ENCODE measurements at places on chromosomes 5 and 9. TPM values are rescaled to one million over a fixed set of nuclear protein-coding genes. Genes with fewer than 3 reads are reported as not detected.

GRCh38 chr9:71245651-71246050, 124.2 kb upstream of the TRPM3 start:
- no peak overlapping the region for H3K27ac ChIP-seq
- H3K36me3 ChIP-seq: no peaks in the 10 kb centered on the region
- H3K4me1 ChIP-seq: peaks cover 2% of the 10 kb centered on the region
- no peak overlapping the region for H3K4me3 ChIP-seq
- peaks cover 11% of the 10 kb centered on the region for H3K27me3 ChIP-seq

GRCh38 chr9:34408173-34408572, 31.5 kb upstream of the MYORG start:
- no peaks in the 10 kb centered on the region for H3K27me3 ChIP-seq
- peaks cover 5% of the 10 kb centered on the region for H3K36me3 ChIP-seq
- no peak for DNase-seq
- no peaks in the 10 kb centered on the region for H3K4me1 ChIP-seq
- no peak overlapping the region for H3K27ac ChIP-seq
- no peak overlapping the region for H3K4me3 ChIP-seq

- H3K27me3 ChIP-seq: peaks cover 3% of the 10 kb centered on the region
- H3K27ac ChIP-seq: no peak overlapping the region
- H3K4me3 ChIP-seq: no peak overlapping the region
- H3K4me1 ChIP-seq: no peaks in the 10 kb centered on the region
Observed at GRCh38 chr5:174235221-174236011, 189.9 kb downstream of the NSG2 start.

DNA sequence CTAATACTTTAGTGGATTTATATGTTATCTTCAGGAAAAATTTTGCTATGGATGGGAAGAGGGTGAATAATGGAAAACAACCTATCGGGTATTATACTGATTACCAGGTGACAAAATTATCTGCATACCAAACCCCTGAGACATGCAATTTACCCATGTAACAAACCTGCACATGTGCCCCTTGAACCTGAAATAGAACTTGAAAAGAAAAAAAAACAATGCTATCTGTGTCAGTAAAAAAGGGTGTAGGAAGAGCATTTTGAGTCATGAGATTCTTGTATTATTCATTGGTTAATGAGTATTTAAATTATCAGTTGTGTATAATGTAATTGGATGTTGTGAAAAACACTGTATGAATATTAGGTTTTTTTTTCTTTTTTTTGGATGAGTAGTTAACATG, 75.4 kb downstream of the PRR16 start:
- H3K4me1 ChIP-seq: peaks cover 43% of the 10 kb centered on the region
- no peaks in the 10 kb centered on the region for H3K36me3 ChIP-seq
- no peak overlapping the region for H3K4me3 ChIP-seq
- H3K27ac ChIP-seq: peak overlapping the region; percentile 62
- DNase-seq: no peak
- no peaks in the 10 kb centered on the region for H3K27me3 ChIP-seq

DNA sequence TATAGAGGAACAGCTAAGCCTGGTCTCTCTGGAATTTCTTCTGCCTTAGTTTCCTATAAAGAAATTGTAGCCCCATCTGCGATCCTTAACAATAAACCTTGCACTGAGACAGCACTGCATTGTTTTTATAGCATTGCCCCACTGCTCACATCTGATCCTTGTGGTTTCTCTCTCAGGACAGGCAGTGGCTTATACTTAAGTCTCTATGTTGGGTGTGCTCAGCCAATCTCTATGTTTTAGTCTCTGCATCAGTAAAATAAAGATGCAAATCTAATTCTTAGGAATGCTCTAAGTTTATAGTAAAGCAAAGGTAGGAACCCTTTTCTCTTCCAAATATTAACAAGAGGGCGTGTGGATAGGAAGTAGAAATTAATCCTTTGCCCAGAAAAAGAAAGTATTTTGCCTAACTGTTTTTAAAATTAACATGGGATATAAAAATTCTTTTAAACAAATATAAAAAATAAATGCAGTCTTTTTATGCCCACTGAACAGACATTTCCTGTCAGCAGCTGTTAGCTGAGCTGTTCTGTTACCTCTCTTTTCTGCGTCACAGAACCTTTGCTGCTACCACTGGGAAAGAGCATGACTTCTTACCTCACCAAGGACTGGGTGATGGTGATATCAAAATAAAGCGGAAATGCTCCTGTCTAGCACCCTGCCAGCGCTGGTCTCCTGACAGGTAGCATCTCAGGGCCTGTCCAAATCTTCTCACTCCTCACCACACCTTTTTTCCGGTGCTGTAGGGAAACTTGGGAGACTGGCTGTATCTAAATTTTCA, 29.5 kb downstream of the MRPS27 start:
- peaks cover 44% of the 10 kb centered on the region for H3K4me1 ChIP-seq
- no peak overlapping the region for H3K4me3 ChIP-seq
- H3K27me3 ChIP-seq: no peaks in the 10 kb centered on the region
- DNase-seq: no peak
- peak overlapping the region; percentile 81 for H3K27ac ChIP-seq

- H3K4me1 ChIP-seq: no peaks in the 10 kb centered on the region
- H3K36me3 ChIP-seq: no peaks in the 10 kb centered on the region
- peaks cover 29% of the 10 kb centered on the region for H3K27me3 ChIP-seq
- H3K27ac ChIP-seq: no peak overlapping the region
- no peak overlapping the region for H3K4me3 ChIP-seq
- DNase-seq: no peak
Observed at GRCh38 chr5:180684623-180685161, 35.3 kb upstream of the FLT4 start.

GRCh38 chr9:76619640-76620039, 144.6 kb upstream of the PCA3 start:
- peaks cover 2% of the 10 kb centered on the region for H3K27me3 ChIP-seq
- peaks cover 22% of the 10 kb centered on the region for H3K4me1 ChIP-seq
- H3K4me3 ChIP-seq: no peak overlapping the region
- no peak for DNase-seq
- H3K27ac ChIP-seq: peak overlapping the region; percentile 11

DNA sequence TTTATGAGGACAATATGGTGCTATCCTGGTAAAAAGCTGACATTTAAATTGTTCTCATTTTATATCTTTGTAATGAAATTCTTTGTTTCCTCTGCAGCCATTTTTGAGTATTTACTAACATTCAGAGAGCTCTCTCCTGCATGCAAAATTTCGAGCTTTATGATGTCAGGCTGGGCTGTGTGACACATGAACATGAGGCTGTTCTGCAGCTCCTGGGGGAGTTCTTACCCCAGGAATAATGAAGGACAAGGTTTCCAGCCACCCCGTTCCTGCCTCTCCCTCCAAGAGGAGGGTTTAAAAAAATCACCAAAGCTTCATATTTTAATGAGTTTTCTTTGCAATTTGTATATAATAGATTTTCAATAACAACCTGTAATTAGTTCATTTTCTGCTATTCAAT, 252.4 kb downstream of the HSPA4 start:
- no peak overlapping the region for H3K4me3 ChIP-seq
- H3K27ac ChIP-seq: no peak overlapping the region
- H3K4me1 ChIP-seq: no peaks in the 10 kb centered on the region
- DNase-seq: no peak
- no peaks in the 10 kb centered on the region for H3K36me3 ChIP-seq

- no peak for DNase-seq
- no peaks in the 10 kb centered on the region for H3K36me3 ChIP-seq
- no peaks in the 10 kb centered on the region for H3K4me1 ChIP-seq
- H3K27me3 ChIP-seq: peaks cover 9% of the 10 kb centered on the region
- no peak overlapping the region for H3K4me3 ChIP-seq
Observed at GRCh38 chr5:86143837-86144236, 473.9 kb upstream of the COX7C start.

GRCh38 chr9:84241817-84242373, 98.7 kb downstream of the SLC28A3 start:
- H3K4me3 ChIP-seq: no peak overlapping the region
- H3K4me1 ChIP-seq: no peaks in the 10 kb centered on the region
- no peak overlapping the region for H3K27ac ChIP-seq
- no peak for DNase-seq
- H3K36me3 ChIP-seq: no peaks in the 10 kb centered on the region

DNA sequence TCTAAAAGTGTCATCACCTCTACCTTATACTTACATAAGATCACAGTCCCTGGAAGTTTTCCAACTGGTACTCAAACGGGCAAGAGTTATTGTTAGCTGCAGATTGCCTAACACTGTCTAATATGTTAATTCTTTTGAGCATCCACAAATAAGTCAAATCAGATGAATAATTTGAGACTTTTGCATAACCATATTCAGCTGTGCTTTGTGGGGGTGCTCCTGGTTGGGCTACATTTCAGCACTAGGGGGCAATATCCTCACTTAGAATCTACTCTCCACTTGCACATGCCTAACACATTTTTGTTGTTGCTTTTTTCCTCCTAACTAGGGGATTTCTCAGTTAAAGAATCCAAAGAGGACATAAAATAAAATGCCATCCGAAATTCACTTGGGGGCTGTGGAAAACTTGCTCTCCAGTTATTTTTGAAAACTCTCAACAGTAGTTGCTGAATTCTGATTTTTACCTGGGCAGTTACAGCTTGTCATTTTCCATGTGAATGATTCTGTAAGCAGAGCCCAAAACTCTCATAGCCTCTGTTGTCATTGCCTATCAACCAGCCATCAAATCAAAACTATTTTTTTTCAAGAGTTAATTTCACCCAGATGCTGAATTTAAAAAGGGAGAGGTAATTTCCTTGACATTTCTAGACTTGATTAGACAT, 71.5 kb downstream of the TRIM36 start:
- H3K36me3 ChIP-seq: no peaks in the 10 kb centered on the region
- H3K27me3 ChIP-seq: peaks cover 32% of the 10 kb centered on the region

DNA sequence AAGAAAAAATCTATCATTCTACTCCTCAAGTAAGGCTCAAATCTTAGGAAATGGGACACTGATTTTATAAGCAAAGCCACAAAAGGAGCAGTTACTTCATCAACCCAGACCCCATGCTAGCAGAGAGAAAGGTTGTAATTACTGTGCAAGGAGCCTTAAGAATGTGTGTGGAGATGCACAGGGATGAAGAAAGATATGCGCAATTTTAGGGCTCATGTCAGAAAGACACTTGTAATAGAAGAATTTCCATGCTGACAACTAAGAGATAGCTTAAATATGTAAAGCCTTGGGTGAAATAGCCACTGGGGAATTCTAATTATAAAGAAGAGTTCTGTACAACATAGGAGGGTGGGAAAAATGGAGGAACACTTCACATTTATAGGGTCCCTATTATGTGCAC, 141.8 kb downstream of the CRB2 start:
- no peak overlapping the region for H3K4me3 ChIP-seq
- H3K27me3 ChIP-seq: no peaks in the 10 kb centered on the region
- H3K4me1 ChIP-seq: no peaks in the 10 kb centered on the region
- H3K27ac ChIP-seq: no peak overlapping the region

GRCh38 chr5:157306692-157307471, 41.0 kb downstream of the CYFIP2 start:
- no peaks in the 10 kb centered on the region for H3K36me3 ChIP-seq
- no peaks in the 10 kb centered on the region for H3K27me3 ChIP-seq
- peaks cover 5% of the 10 kb centered on the region for H3K4me1 ChIP-seq
- no peak for DNase-seq

DNA sequence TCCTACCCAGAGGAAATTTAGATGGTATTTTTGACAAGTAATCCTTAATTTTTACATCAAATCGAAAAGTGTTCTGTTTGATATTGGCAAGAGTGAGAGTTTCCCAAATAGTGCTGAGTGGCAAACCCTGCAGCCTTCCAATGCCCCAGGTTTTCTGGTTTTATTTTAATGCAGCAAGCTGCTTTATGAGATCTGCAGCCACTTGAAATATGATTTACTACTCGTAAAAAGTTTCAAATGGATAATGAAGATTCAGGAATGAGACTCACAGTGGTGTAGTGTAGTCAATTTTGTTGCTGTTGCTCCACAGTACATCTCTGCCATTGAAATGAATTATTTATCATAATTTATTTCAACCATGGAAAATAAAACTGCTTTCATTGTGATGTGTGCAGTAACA, 23.6 kb upstream of the TLX3 start:
- DNase-seq: no peak
- no peak overlapping the region for H3K4me3 ChIP-seq
- no peak overlapping the region for H3K27ac ChIP-seq
- H3K4me1 ChIP-seq: no peaks in the 10 kb centered on the region
- H3K27me3 ChIP-seq: no peaks in the 10 kb centered on the region
- H3K36me3 ChIP-seq: peaks cover 4% of the 10 kb centered on the region

- H3K27ac ChIP-seq: no peak overlapping the region
- peaks cover 43% of the 10 kb centered on the region for H3K36me3 ChIP-seq
- DNase-seq: no peak
- H3K27me3 ChIP-seq: no peaks in the 10 kb centered on the region
- no peak overlapping the region for H3K4me3 ChIP-seq
Observed at GRCh38 chr9:87569008-87569509, 71.4 kb downstream of the DAPK1 start.

- no peak overlapping the region for H3K4me3 ChIP-seq
- H3K27ac ChIP-seq: no peak overlapping the region
- H3K4me1 ChIP-seq: peaks cover 33% of the 10 kb centered on the region
- DNase-seq: no peak
Observed at GRCh38 chr5:37841203-37841602, 1.4 kb upstream of the GDNF start.

- no peak overlapping the region for H3K27ac ChIP-seq
- DNase-seq: peak; percentile 77
- H3K4me1 ChIP-seq: no peaks in the 10 kb centered on the region
- H3K4me3 ChIP-seq: no peak overlapping the region
Observed at GRCh38 chr9:93302586-93303257, 118.8 kb downstream of the WNK2 start.

DNA sequence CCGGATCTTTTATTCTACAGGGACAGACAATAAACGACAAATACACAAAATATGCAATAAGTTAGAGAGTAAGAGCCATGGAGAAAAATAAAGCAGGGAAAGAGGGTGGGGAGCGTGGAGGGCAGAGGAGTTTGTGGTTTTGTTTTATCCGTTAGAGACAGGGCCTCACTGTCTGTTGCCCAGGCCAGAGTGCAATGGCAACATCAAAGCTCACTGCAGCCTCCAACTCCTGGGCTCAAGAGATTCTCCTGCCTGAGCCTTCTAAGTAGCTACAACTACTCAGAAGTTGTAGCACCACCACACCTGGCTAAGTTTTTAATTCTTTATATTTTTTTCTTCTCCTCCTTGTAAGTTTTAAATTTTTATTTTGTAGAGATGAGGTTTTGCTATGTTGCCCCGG, 54.5 kb upstream of the CTNNA1 start:
- no peaks in the 10 kb centered on the region for H3K36me3 ChIP-seq
- no peak for DNase-seq
- H3K27me3 ChIP-seq: peaks cover 4% of the 10 kb centered on the region
- H3K4me3 ChIP-seq: no peak overlapping the region
- peaks cover 35% of the 10 kb centered on the region for H3K4me1 ChIP-seq

- H3K27ac ChIP-seq: peak overlapping the region; percentile 83
- no peaks in the 10 kb centered on the region for H3K36me3 ChIP-seq
- no peaks in the 10 kb centered on the region for H3K27me3 ChIP-seq
- H3K4me1 ChIP-seq: peaks cover 54% of the 10 kb centered on the region
Observed at GRCh38 chr5:126525630-126526245, 69.3 kb downstream of the ALDH7A1 start.

GRCh38 chr9:14434158-14434504, 120.2 kb upstream of the NFIB start:
- peaks cover 3% of the 10 kb centered on the region for H3K27me3 ChIP-seq
- H3K27ac ChIP-seq: no peak overlapping the region
- no peaks in the 10 kb centered on the region for H3K36me3 ChIP-seq
- H3K4me1 ChIP-seq: peaks cover 19% of the 10 kb centered on the region
- no peak overlapping the region for H3K4me3 ChIP-seq

GRCh38 chr9:135864447-135865049, 42.8 kb downstream of the CAMSAP1 start:
- no peaks in the 10 kb centered on the region for H3K27me3 ChIP-seq
- H3K4me3 ChIP-seq: no peak overlapping the region
- peaks cover 10% of the 10 kb centered on the region for H3K36me3 ChIP-seq

PCDHA7 gene
- 2.0 TPM for total RNA-seq

RNF20 gene
- 54.7 TPM for total RNA-seq

FAT2 gene
- 38.4 TPM for total RNA-seq

TAF1L gene
- not detected for total RNA-seq

S1PR3 gene
- 2.1 TPM for total RNA-seq

ACOT12 gene
- not detected for total RNA-seq

MRPL41 gene
- total RNA-seq: 51.9 TPM

GLRA1 gene
- total RNA-seq: not detected

QRFP gene
- total RNA-seq: not detected

All from osteocyte (in vitro differentiated cells).